ENCODE measurements at places on chromosomes 16 and 17. TPM values are rescaled to one million over a fixed set of nuclear protein-coding genes. Genes with fewer than 3 reads are reported as not detected.

Gene EARS2
- 19.4 TPM for total RNA-seq

Gene C16orf92
- not detected for total RNA-seq

Gene TUBB3
- 360 TPM for total RNA-seq

Gene RRAD
- total RNA-seq, result 12.1 TPM

Gene ERCC4
- total RNA-seq, result 15.6 TPM

Gene HOXB5
- total RNA-seq, result not detected

Gene PDE6G
- total RNA-seq, result not detected

Gene ALDH3A1
- not detected for total RNA-seq

Gene SRSF2
- total RNA-seq, result 143 TPM

Gene SLC52A1
- total RNA-seq, result not detected

Gene SMPD3
- total RNA-seq, result 0.34 TPM

Gene AKAP1
- 12.1 TPM for total RNA-seq

Gene EFNB3
- 7.6 TPM for total RNA-seq

Gene CDH3
- 14.1 TPM for total RNA-seq

Gene TANC2
- total RNA-seq, result 62.2 TPM

Gene C16orf96
- total RNA-seq, result 0.38 TPM

Gene RAMP2
- 6.1 TPM for total RNA-seq

Gene AATK
- total RNA-seq, result 0.54 TPM

Gene GP1BA
- total RNA-seq, result not detected

Gene CEP131
- 5.9 TPM for total RNA-seq

Gene ADGRG3
- not detected for total RNA-seq

Gene ABCC11
- 0.29 TPM for total RNA-seq

Gene EFCAB5
- 1.5 TPM for total RNA-seq

Gene SRCIN1
- 1.5 TPM for total RNA-seq

Gene MRM3
- total RNA-seq, result 8.3 TPM

Gene CACNG5
- not detected for total RNA-seq

Gene KIF2B
- total RNA-seq, result not detected

Gene CES1
- not detected for total RNA-seq

Gene TMEM235
- not detected for total RNA-seq

Gene CALB2
- 4.2 TPM for total RNA-seq

Gene NLGN2
- 77.3 TPM for total RNA-seq

Gene ARL2BP
- 70.9 TPM for total RNA-seq

Gene UNC45B
- total RNA-seq, result not detected

Gene RPH3AL
- total RNA-seq, result 3.7 TPM

Gene RGS11
- total RNA-seq, result 2.7 TPM

Gene TSNAXIP1
- 1.3 TPM for total RNA-seq

Gene SMTNL2
- total RNA-seq, result 0.18 TPM
